NCI-H1436 treated with DMSO at 0.1 percent for 48 hours (cell line): ENCODE measurements at places on chromosomes 16 and 17.

DNA sequence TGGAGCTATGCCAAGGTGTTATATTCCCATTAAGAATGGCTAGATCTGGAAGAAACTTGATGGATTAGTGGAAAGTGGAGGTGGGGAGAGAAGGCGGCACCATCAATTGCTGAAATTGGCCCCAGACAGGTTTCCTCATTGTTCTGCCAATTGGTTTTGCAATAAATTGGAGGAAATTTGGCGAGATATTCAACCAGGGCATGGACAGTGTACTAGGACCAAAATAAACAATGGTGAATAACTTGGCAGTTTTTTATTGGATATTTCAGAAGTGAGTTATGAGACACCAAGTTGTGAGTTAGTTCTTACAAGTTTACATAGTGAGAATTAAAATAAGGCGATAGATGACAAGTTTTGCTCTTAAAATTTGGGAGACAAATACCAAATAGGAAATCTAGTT, 41.1 kb upstream of the SOX9 start:
- DNase-seq, result no peak

DNA sequence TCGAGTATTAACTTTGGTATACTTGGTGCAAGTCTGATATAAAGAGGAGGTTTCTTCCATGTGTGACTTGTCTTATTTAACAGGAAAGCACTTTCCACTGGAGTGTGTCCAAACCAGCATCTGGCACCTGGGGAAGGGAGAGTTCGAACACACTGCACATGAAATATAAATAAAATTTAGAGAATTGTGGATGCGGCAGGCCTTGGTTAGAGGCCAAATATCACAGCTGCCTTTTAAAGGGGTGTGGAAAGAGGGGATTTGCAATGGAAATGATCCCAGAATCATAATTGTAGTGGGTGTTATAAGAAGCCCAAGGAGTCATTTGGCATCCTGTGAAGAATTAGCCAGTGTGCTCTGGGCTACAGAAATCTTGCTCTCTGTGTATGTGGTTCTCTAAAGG, 4.3 kb upstream of the NXN start:
- no peak for DNase-seq

DNA sequence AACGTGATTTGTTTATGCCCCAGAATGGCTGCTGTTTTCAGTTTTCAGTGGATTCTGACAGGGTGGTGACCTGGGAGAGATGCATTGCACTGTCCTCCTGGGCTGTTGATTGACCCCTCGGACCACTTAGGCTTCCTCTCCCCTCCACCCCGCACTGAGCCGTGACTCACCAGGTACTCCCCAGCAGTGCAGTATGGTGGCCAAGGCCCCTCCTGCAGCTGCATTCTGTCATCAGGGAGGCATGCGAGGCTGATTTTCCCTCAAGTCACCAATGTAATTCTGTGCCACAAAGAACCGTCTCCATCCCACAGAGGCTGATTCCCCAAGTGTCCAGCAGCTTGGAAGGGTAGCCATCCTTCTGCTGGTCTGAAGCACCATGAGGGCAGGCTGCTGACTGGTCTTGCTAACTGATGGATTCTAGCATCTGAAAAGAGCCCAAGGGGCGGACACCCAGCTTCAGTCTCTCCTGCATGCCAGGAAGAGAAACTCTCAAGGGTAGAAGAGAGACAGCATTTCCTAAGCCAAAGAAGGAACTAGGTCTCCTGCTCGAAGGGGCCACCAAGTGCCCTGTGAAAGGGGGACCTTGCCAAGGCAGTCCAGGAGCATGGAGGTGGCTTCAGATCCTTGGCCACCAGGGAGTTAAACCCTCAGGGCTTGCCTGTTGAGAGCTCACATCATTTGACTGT, 148.1 kb downstream of the SOCS1 start:
- no peak for DNase-seq

GRCh38 chr16:85718682-85719081, 29.9 kb upstream of the GINS2 start:
- no peak for DNase-seq

DNA sequence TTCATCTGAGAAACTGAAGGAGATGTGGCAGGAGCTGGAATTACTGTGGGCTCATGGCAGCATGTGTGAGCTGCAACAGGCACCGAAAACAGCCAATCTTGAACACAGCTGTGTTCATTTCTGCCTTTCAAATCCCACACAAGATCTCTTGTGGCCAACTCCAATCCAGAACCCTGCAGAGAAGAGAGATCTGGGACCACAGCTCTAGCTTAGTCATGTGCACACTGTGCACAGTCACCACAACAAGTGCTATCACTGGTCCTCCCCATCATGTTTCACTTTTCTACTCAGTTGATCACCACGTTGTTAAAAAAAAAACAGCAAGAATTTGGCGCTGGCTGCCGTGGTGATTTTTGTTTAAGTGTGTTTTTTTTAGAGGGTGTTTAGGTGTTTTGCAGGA, 254.5 kb upstream of the ELAC2 start:
- no peak for DNase-seq

- no peak for DNase-seq
Observed at GRCh38 chr16:31253642-31254045, 6.1 kb upstream of the ITGAM start.

DNA sequence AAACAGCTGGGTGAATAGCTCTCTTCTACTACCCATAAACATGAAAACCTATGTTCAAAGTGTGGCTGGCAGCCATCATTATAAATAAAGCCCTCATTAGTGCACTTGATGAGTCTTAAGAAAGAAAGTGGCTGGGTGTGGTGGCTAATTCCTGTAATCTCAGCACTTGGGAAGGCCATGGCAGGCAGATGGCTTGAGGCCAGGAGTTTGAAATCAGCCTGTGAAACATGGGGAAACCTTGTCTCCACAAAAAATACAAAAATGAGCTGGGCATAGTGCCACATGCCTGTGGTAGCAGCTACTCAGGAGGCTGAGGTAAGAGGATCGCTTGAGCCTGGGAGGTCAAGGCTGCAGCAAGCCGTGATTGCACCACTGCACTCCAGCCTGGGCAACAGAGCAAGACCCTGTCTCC, 28.3 kb upstream of the APPBP2 start:
- no peak for DNase-seq

GRCh38 chr16:58462499-58462996, 37.4 kb upstream of the NDRG4 start:
- no peak for DNase-seq

GRCh38 chr16:85092851-85093250, 19.4 kb downstream of the CIBAR2 start:
- DNase-seq, result no peak

DNA sequence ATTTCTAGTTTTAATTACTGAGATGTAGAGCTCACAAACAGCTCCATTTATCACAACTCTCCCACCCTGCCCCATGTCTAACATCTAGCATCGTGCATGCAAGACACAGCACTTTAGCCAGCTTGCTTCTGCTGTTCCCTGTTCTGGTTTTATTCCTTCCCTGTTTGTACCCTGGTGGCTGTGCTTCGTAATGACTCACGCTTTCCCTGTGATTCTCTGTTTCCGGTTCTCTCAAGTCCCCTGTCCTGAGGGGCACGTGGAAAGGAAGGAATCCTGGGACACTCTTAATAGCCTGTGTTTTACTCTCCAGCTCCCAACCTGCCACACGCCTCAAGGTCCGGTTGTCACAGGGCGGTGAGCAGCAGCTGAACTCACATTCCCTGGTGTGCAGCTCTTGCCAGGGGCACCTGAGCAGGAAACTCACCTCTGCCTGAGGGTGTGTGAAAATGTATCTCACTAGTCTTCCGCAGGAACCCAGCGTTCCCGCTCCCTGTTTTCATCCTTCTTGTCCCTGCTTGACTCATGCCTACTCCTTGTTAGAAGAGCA, 10.6 kb downstream of the SHISA6 start:
- DNase-seq, result no peak

DNA sequence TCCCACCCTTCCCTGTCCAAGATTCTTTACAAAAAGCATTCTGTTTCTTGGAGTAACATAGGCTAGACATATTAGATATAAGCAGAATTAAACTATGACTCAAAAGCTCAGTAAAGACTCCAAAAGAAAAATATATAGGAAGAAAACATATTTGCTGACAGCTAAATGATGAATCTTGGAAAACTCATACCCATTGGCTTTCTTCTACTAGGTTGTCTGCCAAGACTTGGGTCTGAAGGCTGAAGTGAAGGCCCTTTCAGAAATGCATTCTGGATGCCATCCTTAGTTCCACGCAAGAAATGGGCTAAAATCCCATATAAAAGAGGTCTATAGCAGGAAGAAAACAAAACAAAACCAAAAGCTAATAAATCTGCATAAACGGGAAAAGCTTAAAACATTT, 15.1 kb downstream of the CEP20 start:
- DNase-seq, result no peak

DNA sequence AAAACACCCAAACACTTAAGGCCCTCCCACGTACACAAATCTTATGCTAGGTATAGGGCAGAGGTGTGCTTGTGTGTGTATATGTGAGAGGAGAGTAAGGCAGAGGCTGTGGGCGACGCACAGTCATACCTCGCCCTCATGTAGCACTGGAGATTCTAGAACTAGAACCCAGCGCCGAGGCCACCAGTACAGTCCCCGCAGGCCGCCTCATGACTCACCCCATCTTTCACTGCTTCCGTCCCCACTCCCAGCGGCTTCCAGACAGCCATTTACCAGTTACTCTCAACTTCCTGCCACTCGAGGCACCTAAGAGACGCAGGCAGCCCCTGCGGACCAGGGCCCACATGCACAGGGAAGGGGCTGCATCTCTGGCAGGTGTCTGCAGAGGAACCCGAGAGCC, 23.2 kb upstream of the CYTH1 start:
- no peak for DNase-seq

- DNase-seq, result no peak
Observed at GRCh38 chr17:57480438-57481196, 224.3 kb downstream of the MSI2 start.

GRCh38 chr17:27741971-27742575, 58.3 kb downstream of the NOS2 start:
- DNase-seq, result no peak

- DNase-seq, result no peak
Observed at GRCh38 chr17:19312406-19312805, 50.1 kb downstream of the B9D1 start.

- no peak for DNase-seq
Observed at GRCh38 chr17:64200080-64201032, 62.7 kb downstream of the TEX2 start.

DNA sequence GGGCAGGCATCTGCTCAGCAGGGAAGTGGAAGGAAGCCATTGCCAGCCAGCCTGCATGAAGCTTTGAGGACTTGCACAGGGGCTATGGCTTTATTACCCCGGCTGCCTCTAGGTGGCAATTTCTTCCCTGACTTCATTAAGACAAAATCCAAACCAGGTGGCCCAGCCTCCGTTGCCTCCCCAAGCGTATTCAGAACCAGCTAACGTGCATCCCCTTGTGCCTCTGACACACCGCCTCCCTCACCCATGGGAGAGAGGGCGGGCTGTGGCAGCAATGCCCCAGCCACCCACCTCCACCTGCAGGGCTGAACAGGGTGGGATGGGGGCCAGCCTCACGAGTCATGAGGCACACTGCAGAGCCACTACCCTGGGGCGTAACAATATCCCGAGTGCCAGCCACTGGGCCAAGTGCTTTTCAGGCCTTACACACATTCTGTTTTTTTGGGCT, 6.8 kb downstream of the KIFC3 start:
- DNase-seq, result peak; percentile 61

DNA sequence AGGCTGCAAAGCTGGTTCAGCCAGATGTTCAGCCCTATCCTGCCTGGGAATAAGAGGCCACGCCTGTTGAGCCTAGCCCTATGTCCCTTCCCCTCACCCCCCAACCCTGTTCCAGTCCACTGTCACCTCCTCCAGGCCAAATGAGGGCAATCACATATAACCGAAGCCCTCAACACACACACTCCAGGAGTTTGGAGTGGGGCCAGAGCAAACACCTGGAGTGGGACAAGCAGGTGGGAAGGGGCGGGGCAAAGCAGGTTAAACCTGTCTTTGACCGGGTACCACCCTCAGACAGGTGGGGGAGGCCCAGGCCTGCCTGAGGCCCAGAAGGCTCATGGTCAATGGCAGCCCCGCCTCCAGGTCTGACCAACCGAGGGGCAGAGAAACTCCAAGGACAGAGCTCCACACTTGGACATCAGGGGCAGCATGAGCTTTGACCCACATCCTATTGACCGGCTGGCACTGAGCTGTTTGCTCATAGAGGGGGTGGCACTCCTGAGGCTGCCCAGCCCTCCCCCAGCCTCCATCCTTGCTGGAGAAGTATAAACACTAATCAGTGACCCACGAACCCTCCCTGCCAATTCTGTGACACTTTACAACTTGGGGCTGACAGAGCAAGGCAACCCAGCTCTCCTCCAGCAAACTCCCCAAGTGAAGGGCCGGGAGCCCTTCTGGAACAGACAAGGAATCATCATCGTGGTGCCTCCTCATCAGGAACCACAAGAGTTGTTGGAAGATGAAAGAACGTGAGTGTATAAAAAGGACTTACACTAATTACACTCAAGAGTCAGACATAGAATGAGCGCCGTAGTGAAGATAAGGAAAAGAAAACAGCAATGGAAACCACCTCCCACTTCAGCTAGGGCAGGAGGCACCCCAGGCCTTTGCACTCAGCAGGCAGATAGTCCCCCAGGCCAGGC, 1.5 kb downstream of the ESRP2 start:
- no peak for DNase-seq

DNA sequence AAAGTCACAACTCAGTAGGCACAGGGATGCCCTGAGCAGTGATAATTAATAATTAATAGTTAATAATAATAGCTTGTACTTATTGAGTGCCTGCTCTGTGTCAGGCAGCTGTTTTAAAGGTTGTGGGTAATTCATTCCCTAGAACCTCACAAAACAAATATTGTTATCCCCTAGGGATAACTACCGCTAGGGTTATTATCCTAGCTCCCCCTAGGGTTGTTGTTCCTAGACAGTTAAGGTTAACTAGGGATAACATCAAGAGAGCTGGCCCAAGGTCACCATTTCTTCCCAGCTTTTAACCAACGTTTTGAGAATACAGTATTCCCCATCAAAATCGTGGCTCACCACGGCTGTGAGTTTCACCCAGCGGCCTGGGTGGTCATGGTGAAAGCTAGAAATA, 180.1 kb downstream of the PRKCB start:
- peak; percentile 9 for DNase-seq

- no peak for DNase-seq
Observed at GRCh38 chr16:47643323-47644000, 182.3 kb downstream of the PHKB start.
